ENCODE measurements at places on chromosomes 7 and 10.

- no peak for DNase-seq
Measured at GRCh38 chr7:142434666-142435167, 176.9 kb upstream of the PRSS58 start.

GRCh38 chr7:134014935-134015334, 112.2 kb upstream of the LRGUK start:
- peak; percentile 23 for DNase-seq

- peak; percentile 43 for DNase-seq
Measured at GRCh38 chr7:18829858-18830285, 287.6 kb downstream of the TWIST1 start.

- DNase-seq, result no peak
Measured at GRCh38 chr10:102153093-102153620, 968 bp downstream of the NOLC1 start.

DNA sequence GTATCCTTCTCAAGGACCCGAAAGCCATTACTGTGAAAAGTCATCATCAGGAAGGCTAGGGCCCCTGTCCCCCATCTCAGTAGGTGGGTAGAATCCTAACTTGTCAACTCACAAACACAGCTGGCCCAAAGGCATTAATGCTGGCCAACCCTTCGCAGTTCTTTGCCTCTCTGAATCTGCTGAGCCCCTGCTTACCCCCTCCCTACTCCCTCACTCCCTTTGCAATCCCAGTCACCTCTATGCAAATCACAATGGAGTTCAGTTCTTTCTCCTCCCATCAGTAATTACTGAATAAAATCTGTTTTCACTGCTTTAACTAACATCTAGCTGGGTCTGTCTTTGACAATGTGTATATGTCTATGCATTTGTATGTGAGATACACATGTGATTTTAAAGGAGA, 38.1 kb upstream of the AOAH start:
- DNase-seq, result no peak

GRCh38 chr10:58305821-58306220, 29.0 kb upstream of the UBE2D1 start:
- no peak for DNase-seq

DNA sequence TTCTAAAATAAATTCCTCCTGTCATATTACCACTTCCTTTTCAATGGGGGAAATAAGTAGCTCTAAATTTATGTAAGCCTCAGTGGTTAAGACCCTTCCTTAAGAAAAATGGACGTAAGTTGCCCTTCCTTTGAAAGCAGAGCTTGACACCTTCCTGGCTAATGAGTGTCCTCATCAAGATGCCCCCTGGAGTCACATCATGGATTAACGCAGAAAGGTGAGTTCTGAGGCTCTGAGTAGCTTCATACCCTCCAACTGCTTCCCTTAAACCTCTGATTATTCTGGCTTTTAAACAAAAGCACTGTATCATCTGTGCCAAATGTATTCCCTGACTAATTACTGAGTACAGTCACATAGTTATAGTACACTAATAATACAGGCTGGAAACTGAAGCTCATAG, 14.7 kb downstream of the KCTD7 start:
- DNase-seq, result no peak

DNA sequence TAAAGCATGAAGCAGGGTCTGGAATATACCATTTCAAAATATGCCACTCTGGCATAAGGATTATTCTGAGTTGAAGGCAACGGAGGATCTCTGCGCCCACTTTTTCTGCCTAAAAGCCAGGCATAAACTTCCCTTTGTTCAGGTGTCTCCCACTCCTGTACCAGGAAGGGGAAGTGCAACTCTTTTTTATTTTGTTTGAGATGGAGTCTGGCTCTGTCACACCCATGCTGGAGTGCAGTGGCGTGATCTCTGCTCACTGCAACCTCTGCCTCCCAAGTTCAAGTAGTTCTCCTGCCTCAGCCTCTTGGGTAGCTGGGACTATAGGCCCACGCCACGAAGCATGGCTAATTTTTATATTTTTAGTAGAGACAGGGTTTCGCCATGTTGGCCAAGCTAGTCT, 18.2 kb downstream of the SVIL start:
- no peak for DNase-seq

DNA sequence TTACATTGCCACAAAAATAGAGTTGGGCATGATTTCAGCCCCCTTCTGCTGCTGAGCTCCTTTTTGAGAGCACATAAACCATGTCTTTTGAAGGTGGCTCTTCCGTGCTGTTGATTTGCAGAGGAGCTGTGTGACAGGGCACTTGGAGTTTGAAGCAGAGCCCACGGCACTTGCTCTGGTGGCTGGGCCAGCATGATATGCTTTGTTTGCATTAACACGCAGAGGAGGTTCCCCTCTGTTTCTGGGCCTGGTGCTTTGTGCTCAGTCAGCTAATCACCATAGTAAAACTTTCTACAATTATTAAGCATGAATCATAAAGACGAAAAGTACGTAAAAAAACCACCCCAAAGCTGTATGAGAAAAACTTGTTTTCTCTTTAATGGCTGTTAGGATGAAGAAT, 40.1 kb downstream of the RBM33 start:
- no peak for DNase-seq

- DNase-seq, result peak; percentile 19
Measured at GRCh38 chr7:31796375-31796774, 109.4 kb downstream of the PPP1R17 start.

- no peak for DNase-seq
Measured at GRCh38 chr10:61608255-61609033, 54.3 kb upstream of the CABCOCO1 start.

- no peak for DNase-seq
Measured at GRCh38 chr7:54864663-54865062, 105.7 kb upstream of the SEC61G start.

DNA sequence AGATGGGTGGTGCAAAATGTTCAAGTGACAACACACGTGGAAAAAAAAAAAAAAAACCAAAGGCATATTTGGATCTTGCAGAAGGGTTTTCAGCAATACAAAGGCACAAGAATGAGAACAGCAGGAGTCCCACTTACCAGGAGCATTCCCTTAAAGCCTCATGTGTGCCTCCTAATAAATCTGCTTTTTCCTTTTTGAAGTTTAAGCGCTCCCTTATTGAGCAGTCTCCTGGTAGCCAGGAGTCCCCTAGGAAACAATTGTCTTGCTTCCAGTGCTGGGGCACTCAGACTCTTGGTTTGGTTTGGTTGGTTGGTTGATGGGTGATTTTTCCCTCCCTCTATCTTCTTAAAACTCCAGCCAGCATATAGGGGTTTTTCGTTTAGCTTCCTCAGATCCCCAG, 321.8 kb upstream of the NFE2L3 start:
- DNase-seq, result no peak

DNA sequence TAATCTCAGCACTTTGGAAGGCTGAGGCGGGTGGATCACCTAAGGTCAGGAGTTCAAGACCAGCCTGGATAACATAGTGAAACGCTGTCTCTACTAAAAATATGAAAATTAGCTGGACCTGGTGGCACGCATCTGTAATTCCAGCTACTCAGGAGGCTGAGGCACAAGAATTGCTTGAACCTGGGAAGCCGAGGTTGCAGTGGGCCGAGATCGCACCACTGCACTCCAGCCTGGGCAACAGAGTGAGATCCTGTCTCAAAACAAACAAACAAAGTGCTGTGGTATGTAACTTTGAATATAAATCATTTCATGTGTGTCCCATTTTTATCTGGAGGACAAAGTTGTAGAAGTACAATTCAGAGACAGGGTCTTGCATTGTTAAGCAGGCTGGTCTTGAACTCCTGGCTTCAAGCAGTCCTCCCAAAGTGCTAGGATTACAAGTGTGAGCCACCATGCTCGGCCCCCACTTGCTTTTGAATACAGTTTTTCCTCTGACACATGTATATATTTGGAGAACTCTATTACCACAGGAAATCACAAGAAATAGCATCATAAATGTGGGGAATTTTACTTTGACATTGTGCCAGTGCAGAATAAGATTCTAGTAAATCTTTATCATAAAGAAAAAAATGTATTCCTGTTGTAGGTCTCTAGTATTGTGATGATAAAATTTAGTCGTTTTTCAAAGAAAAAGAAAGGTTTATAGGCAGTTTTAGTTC, 32.6 kb downstream of the PTPN12 start:
- DNase-seq, result no peak

DNA sequence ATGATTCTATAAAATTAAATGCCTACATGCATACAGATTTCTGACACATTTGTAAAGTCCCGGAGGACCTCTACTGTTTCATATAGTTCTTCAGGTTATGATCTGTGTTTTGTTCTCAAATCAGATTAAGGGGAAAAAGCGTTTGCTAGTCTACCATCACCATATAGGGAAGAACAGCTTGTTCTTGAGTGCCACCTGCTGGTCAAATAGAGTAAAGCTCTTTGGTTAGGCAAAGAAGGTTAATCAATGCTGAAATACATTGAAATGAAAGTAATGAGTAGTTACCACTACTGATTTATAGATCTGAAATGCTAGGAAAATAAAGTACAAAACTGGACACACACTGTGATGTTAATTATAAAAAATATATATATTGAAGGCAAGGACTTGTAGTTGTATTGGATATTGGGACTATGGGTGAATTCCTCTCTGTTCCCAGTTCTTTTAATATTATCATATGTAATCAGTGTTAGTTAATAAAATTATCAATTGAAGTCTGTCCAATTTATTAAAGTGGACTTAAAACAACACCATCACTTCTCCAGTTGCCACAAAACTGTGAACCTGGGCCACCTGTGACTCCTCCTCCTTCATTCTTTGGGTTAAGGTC, 72.6 kb upstream of the PDLIM1 start:
- DNase-seq, result peak; percentile 52

DNA sequence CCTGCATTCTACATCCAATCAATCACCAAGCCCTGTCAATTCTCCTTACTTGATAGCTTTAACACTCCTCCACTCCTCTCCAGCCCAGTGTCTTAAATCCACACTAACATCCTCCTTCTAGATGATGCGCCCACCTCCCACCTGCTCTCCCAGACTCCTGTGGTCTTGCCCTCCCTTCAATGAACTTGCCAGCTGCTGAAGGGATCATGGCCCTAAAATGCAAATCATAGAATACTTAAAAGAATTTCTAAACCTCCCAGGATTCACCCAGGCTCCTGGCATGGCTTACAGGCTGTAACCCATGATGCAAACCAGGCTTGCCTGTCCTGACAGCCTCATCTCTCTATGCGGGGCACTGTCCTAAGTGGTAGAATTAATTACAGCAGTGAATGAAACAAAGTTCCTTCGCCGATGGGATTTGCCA, 43.6 kb downstream of the SYPL1 start:
- DNase-seq, result no peak

- peak; percentile 47 for DNase-seq
Measured at GRCh38 chr7:141362580-141363435, 188.4 kb upstream of the AGK start.

DNA sequence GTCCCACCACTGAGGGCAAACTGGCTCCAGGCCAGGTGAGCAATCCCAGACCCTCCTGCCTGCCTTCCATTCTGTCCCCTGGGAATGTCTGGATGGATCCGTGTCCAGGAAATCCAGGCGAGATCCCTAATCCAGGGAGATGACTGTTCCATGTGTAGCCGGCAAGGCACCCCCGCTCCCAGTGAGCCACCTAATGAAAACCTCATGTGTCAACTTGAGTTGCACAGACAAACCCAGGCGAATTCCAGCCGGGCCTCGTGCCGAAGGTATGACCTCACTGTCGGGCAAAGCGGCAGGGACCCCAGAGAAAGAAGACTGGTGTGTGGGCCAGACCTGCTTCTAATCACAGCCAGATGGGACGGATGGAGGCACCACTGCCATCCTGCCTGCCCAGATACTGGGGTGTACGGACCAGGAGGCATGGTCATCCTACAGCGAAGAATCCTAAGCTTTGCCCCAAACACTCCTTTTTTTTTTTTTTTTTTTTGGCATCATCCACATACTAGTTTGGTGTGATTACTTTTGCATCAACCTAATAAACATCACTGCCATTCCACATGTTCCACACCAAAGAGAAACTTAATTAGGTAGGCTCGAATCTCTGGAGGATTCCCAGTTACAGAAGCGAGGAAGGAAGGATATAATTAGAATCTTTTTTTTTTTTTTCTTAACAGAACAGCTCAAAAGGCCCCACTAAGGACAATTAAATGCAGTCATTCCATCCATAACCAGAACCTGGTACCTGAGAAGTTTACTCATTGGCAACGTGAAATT, 313.1 kb downstream of the CALN1 start:
- DNase-seq, result no peak

DNA sequence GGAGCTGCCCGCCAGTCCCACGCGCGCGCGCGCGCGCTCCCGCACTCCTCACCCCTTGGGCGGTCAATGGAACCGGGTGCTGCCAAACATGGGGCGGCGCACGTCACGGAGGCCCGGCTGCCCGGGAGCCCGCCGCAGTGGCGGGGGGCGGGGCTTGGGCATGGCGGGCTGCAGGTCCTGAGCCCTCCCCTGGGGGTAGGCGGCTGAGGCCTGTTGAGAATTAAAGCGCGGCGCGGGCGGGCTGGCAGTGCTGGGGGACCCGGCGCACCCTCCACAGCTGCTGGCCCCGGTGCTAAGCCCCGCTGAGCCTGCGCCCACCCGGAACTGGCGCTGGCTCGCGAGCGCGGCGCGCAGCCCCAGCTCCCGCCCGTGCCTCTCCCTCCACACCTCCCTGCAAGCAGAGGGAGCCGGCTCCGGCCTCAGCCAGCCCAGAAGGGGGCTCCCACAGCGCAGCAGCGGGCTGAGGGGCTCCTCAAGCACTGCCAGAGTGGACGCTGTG, 634.2 kb downstream of the ANKRD7 start:
- no peak for DNase-seq

- DNase-seq, result no peak
Measured at GRCh38 chr10:7011994-7012393, 398.8 kb downstream of the SFMBT2 start.

DNA sequence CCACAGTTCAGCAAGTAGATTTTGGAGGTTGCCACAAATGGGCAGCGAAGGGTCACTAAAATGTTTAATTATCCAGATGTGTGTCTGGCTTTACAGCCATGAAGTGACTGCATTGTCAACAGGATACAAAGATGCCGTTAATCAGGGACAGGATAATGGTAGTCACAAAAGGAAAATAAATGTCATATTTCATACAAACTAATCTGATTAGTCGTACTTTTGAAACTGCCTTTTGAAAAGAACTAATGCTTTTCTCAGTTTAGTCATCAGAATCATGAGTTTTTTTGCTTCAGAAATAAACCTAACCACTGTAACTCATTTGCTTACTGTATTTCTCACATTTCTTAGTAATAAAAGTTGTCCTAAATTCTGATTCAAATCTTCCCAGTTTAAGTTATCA, 22.2 kb upstream of the WNT16 start:
- no peak for DNase-seq

GRCh38 chr10:119754936-119755335, 29.1 kb downstream of the INPP5F start:
- no peak for DNase-seq

- DNase-seq, result peak; percentile 55
Measured at GRCh38 chr10:17006631-17007417, 122.8 kb downstream of the CUBN start.

DNA sequence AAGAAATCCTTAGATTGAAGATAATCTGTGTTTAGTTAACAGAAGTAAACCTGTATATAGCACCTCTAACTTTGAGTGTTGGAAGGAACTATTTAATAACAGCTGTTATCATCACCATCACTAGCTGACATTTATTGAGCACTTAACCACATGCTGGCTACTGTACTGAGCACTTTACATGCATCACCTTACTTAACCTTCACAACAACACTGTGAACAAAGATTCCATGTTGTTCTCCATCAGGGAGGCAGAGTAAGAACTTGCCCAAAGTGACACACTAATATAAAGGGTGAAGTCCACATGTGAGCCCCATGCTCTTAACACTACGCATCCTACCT, 182.2 kb downstream of the ST7 start:
- no peak for DNase-seq

- no peak for DNase-seq
Measured at GRCh38 chr7:91343420-91343960, 79.3 kb downstream of the FZD1 start.

Measured in mammary epithelial cell (primary cell).